HS-27A (cell line): ENCODE measurements at places on chromosomes 11 and 22.

GRCh38 chr11:468036-468435 lies 18.0 kb downstream of the PTDSS2 start:
- DNase-seq = no peak

DNA sequence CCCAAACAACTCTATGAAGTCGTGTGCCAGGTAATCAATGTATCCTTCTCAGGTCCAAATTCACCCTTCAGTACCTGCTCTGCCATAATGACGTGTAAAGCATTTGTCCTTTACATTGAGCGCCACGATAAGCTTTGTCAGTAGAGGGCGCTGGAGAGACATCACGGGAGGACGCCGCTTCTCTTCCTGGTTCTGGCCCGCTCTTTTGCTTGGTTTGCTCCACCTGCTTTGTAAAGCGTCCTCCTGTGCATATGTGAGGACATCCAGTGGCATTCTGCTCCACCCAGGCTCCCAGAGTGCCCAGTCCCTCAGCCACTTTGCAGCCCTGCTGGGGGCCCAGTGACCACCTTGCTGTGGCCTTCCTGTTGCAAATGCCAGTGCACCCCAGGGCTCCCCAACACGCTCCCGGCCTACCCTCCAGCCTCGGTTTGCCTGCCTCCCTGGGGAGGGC lies 61.1 kb downstream of the WT1 start:
- DNase-seq = no peak

DNA sequence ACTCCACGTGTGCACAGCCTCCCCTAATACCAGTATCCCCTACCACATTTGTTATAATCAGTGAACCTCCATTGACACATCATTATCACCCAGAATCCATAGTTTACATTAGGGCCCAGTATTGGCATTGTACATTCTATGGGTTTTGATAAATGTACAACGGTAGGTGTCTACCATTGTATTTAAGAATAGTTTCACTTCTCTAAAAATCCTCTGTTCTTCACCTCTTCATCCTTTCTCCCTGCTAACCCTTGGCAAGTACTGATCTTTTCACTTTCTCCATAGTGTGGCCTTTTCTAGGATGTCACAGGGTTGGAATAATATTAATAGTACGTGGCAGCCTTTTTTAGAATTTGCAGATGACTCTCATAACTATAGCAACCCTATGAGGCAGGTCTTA lies 353.8 kb downstream of the DDX10 start:
- no peak for DNase-seq

DNA sequence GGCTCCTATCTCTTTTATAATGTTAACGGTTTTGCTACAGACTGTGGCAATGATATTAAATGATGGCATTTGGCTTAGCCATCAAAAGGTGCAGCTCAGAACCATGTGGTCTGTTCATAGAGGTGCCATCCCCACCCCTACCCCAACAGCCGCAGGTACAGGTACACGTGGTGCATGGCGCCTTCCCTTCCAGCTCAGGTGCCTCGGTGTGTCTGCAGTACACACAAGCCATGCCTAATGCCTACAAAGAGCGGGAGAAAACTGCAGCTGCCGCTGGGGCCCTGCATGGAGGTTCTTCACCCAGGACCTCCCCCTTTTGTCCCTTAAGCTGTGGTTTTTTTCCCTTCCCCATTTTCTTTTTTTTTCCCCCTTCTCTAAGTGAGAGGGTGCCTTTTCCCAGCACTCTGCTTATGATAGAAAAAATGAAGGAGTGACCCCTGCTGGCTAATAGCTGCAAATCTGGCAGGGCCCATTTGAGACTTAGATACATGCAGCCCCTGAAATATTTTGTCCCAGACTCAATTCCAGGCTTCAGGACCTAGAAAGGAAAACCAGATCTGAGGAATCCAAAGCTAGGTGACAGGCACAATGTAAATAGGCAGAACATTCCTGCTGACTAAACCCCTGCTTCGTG lies 6.5 kb downstream of the OR52M1 start:
- no peak for DNase-seq

DNA sequence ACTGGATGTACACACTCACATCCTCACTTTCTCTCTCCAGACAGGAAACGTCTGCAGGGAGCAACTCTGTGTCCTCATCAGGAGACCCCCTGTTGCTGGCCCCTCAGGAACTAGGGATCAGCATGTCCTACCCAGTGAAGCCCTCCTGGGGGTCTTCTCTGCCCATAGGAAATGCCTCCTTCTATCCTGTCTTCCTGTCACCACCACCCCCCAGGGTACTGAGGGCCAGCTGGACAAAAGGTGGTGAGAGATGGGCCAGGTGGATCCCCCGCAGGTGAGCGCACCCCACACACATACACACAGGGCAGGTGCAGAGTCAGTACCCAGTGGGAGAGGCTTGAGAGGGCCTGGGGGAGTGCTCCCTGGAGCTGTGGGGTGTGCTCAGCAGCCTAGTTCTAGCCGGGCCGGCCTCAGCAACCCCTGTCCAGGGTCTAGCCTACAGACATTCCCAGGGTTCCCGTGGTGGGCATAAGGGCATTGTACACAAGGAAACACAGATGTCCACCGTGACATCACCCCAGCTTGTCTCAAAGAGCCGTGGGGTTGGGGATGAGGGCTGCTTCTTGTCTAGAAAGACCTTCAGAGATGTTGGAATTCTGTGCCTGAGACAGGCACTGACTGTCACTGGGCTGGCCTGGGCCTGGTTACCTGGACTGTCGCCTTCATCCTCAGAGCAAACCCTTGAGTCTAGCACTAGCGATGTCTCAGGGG lies 9.2 kb downstream of the GP1BB start:
- no peak for DNase-seq

GRCh38 chr11:64268025-64268892 lies 16.2 kb downstream of the BAD start:
- DNase-seq = no peak

GRCh38 chr22:37176464-37177061 lies 11.5 kb downstream of the C1QTNF6 start:
- no peak for DNase-seq

DNA sequence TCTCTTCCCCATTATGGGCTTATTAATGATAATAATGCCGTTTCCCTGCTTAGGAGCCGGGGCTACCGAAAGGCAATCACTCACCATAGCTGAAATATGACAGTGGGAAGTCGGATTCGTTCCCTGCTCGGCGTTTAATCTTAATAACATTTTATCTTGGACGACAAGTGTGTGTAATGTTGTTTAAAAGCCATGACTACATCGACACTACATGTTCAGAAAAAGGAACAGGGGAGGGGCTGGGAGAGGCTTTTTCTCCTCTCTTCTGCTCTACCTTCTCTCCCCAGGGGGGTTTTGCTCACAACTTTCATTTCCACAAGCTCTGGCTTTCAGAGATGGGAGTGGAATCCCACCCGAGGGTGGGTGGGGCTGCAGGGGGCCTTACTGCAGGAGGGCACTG lies 105.5 kb downstream of the DSCAML1 start:
- DNase-seq = no peak

GRCh38 chr11:76781046-76781801 lies 1.9 kb upstream of the TSKU start:
- DNase-seq = no peak

DNA sequence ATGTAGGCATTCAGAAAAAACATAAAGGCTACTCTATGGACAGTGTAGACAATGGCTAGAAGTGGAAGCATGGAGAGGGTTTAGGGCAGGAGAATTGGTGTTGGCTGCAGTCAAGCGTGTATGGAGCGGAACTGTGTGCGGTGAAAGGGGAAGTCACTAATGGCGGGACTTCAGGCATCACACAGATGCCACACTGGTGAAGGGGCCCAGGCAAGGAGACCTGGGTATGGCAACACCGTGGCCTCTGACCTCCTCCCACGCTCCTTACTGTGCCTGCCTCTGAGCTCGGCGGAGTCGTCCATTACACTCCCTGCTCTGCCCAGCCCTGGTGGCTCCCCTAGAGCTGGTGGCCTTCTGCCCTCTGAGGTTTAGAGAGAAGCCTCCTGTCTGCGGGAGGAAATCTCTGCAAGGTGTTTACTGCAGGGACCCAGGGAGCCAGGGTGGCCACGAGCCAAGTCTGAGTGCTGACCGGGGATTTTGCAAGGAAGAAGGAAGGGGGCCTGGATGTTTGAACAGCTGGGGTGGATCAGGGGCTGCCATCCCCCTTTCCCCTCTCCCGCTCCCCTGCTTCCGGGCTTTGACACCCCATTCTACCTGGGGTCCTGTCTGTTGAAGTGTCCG lies 75.1 kb upstream of the TSPAN18 start:
- no peak for DNase-seq
